GM12891 (cell line): ENCODE measurements at places on chromosomes 1 and 21.

- no peak for DNase-seq
Observed at GRCh38 chr1:177771688-177772087, 198.2 kb downstream of the SEC16B start.

DNA sequence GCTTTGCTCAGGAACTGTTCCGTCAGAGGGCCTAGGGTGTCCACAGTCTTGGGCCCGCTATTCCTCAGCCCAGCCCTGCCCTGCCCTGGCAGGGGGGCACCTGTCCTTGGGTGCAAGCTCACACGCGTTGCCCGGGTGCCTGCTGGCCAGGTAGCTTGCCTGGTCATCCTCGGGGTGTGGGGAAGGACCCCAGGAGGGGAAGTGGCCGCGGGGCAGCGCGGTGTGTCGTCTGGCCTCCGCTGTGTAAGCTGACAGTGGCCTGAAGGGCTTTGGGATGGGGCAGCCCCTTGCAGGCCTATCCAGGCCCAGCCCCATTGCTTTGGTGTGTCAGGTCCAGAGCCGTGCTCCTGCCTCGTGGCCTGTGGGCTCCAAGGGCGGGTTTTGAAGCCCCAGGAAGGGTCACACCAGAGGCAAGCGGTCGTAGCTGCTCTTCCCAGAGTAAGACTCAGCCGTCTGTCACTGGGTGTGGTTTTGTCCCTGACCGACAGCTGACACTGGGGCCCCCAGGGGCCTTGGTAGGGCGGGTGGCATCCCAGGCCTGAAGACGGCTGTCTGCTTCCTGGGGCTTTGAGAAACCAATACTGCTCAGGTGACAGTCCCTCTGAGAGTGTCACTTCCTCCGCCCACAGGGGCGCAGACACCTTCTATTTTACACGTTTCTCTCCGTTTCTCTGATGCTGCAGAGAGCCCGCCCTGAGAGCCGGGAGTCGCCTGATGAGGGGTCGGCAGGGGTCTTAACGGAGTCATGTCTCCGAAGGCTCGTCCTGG is 72.1 kb downstream of the SKI start:
- DNase-seq, result peak; percentile 97

DNA sequence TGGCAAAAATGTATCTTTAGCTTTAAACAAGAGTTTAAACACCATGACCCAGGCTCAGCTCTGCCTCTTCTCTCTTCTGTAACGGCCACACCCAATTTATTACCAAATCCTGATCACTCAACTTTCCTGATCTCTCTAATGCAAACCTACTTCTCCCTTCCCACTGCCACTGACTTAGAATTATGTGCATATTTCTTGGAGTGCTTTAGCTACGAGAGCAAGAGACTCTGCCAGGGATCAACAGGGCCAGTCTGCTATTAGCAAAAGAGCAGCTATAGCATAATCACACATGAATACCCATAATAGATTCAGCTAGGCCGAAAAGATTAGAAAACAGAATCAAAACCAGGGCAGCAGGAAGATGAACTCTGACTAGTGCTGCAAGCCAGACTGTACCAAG is 215.5 kb downstream of the MRPL39 start:
- DNase-seq, result no peak

GRCh38 chr21:33856893-33857527 is 58.6 kb downstream of the ATP5PO start:
- no peak for DNase-seq
